ENCODE measurements at places on chromosomes 6 and 20. TPM values are rescaled to one million over a fixed set of nuclear protein-coding genes. Genes with fewer than 3 reads are reported as not detected.

- peak; percentile 52 for DNase-seq
These were observed 55.1 kb downstream of the KIF16B start for GRCh38 chr20:16517946-16518783.

DNA sequence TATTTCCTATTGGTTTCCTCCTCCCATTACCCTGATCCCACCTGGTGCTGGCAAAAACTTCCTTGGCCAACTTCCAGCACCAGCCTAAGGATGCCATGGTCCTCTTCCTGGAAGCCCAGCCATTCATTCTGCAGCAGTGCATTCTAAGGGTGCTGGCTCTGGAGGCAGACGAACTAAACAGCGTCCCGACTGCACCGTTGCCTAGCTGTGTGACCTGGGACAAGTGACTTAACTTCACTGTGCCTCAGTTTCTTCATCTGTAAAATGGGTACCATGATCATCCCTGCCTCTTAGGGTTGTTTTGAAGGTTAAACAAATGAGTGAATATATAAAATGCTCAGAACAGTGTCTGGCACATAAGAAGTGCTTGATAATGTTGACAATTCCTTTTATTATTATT, 120.9 kb upstream of the ZNF217 start:
- no peak for DNase-seq

DNA sequence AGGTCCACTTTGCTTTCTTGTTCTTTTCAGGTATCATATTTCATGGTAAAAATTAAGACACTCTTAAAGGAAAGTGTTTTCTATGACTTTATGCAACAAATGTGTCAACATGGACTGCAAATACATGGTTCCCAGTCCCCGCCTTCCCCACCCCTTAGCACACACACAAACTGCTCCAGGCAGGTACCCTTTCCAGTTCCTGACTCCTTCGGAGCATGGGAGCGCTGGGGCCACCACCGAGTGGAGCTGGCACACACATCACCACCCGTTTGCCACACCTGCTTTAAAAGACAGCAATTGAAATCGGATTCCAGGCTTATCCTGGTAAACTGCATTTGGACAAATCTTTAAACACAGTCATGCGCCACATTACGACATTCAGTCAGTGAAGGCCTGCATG, 22.2 kb downstream of the RNASET2 start:
- no peak for DNase-seq

GRCh38 chr6:52995913-52996645, 995 bp upstream of the GSTA4 start:
- DNase-seq, result no peak

- DNase-seq, result no peak
These were observed 99.8 kb upstream of the PDE10A start for GRCh38 chr6:165762876-165763275.

DST gene
- 247 TPM for total RNA-seq

ELOVL2 gene
- not detected for total RNA-seq
